ENCODE measurements at places on chromosomes 6 and 20.

DNA sequence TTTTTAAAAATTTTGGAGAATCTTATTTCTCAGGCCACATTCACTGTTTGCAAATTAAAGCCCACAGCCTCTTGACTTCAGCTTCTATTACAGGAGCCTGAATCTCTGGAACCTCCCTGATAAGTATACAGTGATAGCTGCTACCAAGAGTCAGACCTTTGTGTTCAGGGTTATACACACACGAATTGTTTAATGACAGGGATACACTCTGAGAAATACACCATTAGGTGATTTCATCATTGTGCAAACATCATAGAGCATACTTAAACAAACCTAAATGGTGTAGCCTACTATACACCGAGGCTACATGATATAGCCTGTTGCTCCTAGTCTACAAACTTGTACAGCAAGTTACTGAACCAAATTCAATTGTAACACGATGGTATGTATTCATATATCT lies 473.9 kb downstream of the PKHD1 start:
- DNase-seq = no peak

DNA sequence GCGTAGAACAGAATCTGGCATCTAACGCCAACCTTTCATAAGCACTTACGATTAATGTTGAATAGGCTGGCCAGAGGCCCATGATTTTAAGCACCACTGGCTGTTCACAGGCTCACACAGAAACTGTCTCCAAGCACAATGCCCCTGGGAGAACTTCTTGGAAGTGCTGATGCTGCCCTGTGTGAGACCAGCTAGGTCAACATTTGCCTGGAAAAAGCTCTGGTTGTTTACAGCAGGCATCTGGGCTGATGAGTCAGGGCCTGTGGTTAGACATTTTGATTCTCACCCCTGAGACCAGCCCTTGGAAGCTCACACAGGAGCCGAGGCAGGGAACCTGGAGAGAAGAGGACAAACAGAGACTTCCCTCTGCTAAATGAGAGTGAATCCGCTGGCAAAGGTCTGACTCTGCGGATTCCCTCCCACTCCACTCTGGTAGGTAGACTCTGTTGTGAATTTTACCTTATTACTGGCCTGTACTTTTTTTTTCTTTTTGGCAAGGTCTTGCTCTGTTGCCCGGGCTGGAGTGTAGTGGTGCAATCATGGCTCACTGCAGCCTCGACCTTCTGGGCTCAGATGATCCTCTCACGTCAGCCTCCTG lies 6.8 kb upstream of the SULF2 start:
- DNase-seq = no peak

- no peak for DNase-seq
These were observed 141.0 kb downstream of the OR2B2 start for GRCh38 chr6:27771235-27771634.

- DNase-seq = no peak
These were observed 5.6 kb downstream of the TRAM2 start for GRCh38 chr6:52571099-52571755.
